Fibroblast of villous mesenchyme (primary cell): ENCODE measurements at places on chromosomes 2 and 18. TPM values are rescaled to one million over a fixed set of nuclear protein-coding genes. Genes with fewer than 3 reads are reported as not detected.

ERCC3 gene
- 43.8 and 47.1 TPM in 2 replicates for total RNA-seq

RFX8 gene
- total RNA-seq: 0.97 and 1.7 TPM in 2 replicates

FSHR gene
- total RNA-seq: not detected in 2 replicates

ATP6V1C2 gene
- under 0.01 TPM in 2 replicates for total RNA-seq

MYL12A gene
- total RNA-seq: 861 and 1,222 TPM in 2 replicates

CRYGD gene
- not detected in 2 replicates for total RNA-seq

REG3G gene
- not detected in 2 replicates for total RNA-seq

MEP1B gene
- under 0.01 and 0.64 TPM in 2 replicates for total RNA-seq

PSTPIP2 gene
- 8.7 and 21.2 TPM in 2 replicates for total RNA-seq
